ENCODE measurements at places on chromosomes 1 and 21.

- no peak for DNase-seq
Measured at GRCh38 chr21:15679630-15680029, 50.2 kb upstream of the USP25 start.

DNA sequence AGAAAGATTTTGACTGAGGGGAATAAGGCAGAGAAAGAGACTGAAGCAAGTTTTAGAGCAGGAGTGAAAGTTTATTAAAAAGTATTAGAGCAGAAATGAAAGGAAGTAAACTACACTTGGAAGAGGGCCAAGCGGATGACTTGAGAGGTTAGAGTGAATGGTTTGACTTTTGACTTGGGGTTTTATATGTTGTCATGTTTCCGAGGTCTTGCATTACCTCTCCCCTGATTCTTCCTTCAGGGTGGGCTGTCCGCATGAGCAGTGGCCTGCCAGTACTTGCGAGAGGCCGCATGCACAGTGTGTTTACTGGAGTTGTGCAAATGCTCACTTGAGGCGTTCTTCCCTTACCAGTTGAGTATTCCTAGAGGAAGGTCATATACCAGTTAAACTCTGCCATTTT, 13.0 kb upstream of the DENND2D start:
- no peak for DNase-seq

- DNase-seq: no peak
Measured at GRCh38 chr1:15939181-15940109, 36.5 kb downstream of the ZBTB17 start.

GRCh38 chr1:208921259-208921658, 662.3 kb upstream of the CAMK1G start:
- no peak for DNase-seq

GRCh38 chr1:234602334-234603220, 7.4 kb downstream of the IRF2BP2 start:
- peak; percentile 41 for DNase-seq

DNA sequence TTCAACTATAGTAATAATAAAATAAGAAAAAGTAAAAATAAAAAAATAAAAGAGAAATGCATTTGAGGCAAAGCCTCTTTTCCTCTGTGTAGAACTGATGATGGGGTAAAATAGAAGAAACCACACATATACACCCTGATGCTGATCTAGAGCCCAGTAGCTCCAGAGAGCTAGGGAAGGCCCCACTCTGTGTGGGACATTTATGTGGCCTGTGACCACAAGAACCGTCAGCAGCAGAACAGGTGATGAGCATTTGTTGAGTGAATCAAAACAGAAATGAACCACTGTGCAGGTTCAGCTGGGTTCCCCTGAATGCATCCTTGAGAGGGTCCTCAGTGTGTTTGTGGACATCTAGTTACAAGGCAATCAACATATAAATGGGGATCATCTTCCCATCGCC, 221.8 kb upstream of the HOOK1 start:
- DNase-seq: no peak

DNA sequence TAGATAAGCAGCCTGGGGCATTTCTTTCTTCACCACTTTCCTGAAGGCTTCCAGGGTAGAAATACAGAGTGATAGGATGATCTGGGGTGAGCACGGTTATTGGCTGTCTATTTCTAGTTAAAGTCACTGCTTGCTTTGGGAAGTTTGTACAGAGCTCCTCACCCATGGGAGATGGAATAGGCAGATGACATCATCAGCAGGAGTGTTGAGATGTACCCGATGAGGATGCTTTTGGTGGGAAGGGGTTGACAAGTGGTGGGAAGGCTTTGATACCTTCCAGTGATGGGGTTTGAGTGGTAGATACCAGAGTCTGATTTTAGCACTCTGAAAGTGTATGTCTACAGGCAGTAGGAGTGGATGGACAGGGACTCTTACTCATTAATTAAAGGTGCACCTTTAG, 112.6 kb downstream of the BRINP2 start:
- no peak for DNase-seq

DNA sequence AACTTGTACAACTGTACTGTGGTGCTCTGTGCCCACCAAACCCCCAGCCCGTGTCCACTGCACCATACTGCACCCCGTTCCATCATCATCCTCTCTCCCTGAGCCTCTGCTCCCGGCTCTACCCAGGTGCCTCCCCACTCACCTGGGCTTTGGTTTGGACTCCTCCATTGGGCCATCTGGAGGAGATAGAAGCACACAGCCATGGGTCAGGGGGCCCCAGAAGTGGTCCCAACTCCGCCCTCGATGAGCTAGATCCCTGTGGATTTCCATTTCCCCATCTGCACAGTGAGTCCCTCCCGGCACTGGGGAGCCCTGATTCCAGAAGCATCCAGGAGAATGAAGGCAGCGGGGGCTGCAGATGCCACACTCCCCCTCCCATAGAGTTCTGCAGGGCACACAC, 10.8 kb downstream of the TNNT2 start:
- no peak for DNase-seq

GRCh38 chr1:13652238-13652637, 47.8 kb upstream of the PRDM2 start:
- DNase-seq: no peak

DNA sequence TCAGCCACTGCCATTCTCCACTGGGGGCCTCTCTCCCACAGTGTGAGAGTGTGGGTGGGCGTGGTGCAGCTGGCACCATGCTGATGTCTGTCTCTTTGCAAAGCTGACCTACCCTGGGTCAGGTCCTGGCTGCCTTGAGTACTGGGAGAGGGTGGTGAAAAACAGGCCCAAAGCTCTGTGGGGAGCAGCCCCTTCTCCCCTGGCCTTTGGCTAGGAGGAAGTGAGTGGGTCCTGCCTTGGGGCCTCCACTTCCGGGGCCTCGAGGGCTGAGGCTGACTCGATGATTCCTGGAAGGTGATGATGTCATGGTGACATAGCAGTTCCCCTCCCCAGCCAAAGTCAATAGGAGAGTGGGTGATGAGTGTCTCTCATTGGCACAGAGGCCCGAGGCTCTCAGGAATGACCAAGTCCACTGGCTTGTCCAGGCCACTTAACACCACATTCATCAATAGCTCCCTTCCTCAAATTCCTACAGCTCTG, 53.0 kb downstream of the IER5 start:
- peak; percentile 83 for DNase-seq

DNA sequence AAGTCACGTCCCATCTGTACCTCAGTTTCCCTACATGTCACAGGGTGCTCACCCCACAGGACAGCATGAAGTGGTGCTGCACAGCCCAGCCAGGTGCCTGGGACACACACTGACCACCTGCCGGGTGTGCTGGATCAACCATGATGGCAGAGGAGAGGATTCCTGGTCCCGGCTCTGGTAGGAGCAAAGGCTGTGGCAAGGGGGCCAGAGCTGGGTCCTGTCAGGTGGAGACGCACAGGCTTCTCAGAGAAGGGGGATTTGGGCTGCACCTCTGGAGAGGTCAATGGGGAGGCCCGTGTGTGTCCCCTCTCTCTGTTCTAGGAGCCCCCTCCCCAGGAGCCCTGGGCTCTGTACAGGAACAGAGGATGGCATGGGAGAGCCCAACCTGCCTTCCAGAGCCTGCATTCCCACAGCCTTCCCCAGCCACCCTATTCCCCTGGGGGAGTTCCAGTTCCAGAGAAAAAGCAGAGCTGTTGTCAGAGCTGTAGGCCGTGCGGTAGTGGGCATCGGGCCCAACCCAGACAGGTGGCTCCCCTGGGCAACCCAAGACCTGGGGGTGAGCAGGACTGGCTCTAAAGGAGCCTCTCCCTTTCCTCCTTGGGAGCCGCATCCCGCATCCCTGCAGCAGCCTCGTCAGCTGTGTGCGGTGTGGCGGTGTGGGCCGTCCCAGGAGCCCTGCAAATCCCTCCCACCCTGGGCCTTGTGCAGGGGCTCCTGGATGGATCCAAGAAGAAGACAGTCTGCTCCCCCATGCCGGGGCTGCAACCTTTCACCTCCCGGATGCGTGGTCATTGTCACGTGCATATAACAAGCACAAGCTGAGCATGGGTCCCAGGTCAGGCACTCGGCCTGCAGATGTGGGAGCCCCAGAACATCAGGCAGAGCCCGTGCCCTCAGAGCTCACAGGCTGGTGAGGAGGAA, 2.9 kb upstream of the TFF3 start:
- no peak for DNase-seq

- DNase-seq: no peak
Measured at GRCh38 chr1:230394741-230395140, 31.4 kb downstream of the PGBD5 start.

DNA sequence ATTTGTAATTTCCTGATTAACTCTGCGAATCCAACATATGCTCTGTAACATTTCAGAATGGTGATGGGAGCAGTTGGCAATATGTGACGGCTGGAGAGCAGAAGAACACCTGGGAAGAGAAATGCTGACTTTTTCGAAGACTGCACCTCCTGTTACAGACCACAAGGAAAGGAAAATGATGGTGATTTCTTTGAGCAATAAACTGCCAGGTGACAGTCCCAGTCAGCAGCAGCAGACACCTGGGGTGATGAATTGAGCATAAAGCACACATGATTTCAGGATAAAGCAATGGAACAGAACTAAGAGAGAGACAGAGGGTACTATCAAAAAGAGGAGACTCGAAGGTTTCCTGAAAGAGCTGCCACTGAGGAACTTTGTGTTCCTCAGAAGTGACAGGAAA, 528.6 kb downstream of the NEGR1 start:
- DNase-seq: no peak

DNA sequence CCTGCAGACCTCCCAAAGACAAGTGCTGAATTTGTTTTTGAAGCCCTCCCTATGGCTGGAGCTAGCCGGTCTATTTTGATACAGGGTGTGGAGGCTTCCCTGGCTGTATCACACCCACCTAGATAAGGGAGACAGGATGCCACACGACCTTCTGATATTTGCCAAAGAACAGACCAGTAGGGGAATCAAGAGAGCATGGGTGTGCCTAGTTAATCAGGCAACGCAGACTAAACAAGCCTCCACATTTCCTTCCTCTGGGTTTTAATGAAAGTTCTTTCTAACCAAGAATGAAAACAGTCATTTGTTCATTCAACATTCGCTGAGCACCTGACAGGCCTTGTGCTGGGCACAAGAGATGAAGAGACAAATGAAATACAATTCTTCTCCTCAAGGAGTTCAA, 446.8 kb downstream of the PLPP3 start:
- no peak for DNase-seq

DNA sequence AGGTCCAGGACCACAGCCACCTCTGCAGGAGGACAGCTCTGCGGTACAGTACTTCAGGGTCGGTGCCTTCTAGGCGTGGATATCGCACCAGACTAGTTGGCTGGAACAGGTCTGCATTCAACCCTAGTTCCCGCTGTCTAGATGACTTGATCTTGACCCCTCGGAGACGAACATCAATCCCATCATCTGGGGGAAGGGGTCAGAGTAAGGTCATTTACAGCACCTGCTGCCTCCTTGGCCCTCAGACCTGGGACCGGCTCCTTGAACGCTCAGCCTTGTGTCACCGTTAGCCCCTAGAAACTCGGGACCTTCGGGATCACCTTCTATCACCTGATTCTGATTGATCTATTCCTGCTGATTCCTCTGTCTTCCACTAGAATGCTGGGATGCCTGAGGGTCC, 2.6 kb downstream of the HECTD3 start:
- DNase-seq: no peak

- DNase-seq: no peak
Measured at GRCh38 chr1:230285351-230285750, 140.8 kb downstream of the PGBD5 start.

GRCh38 chr1:102098536-102098935, 101.8 kb upstream of the OLFM3 start:
- DNase-seq: no peak

- DNase-seq: no peak
Measured at GRCh38 chr1:246573491-246573890, 7.2 kb downstream of the CNST start.

DNA sequence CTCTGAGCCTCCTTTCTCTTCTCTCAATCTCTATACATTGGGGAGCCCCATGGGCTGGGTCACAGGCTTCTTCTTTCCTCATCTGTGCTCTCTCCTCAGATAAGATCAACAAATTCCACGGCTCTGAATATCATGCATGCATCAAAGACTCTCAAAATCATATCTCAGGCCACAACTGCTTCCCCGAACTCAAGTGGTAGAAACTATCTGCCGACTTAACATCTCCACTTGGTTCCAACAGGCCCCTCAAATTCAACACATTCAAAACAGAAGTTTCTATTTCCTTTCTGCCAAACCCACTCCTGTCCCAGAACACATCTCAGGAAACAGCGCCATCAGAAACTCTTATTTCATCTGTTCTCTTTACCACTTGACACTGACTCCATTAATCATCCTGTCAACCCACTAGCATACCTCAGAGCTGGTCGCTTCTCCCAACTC, 16.7 kb downstream of the DDX59 start:
- DNase-seq: peak; percentile 20

- DNase-seq: no peak
Measured at GRCh38 chr1:92940541-92940940, 20.7 kb downstream of the DIPK1A start.

DNA sequence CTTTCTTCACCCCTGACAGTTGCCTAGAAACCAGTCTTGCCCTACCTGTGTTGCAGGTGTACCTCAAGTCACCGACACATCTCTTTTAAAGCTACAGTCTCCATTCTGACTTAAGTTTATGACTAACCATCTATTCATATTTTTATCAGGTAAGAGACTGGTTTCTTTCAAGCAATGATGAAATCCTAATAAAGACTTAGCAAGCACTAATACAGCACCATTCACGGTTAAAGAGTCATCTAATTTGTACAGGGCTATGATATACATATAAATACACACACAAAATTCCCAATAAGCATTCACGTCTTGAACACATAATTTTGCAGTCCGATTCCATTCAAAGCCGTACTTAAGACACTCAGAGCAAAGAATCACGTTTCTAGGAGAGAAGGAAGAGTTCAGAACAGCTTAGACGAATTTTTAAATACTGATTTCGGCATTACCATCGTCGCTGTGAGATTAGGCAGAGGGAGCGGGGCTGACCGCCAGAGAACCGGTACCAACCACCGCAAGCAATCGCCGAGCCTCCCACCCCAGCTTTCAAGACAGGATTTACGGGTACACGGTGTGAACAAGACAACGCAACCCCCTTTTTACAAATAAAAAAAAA, 943 bp downstream of the ERRFI1 start:
- no peak for DNase-seq

DNA sequence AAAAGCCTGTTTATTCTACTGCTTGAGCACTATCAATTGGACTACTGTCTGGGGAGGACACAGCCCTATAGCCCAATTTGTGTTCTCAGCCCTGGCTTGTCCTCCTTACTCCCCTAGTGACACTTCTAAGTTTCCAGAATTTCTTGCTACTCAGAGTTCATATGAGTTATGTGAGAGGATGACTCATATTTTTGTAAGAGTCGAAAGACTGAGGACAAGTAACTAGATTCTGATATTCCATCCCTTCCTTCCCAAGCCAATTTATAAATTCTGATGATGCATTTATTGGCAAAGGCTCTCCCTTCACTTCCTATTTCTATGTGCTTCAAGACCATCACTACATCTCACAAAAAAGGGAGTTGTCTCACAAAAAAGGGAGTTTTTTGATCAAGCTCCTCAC, 422.2 kb upstream of the DEPDC1 start:
- DNase-seq: no peak

- DNase-seq: no peak
Measured at GRCh38 chr1:198408716-198409115, 131.8 kb downstream of the ATP6V1G3 start.

GRCh38 chr1:79293611-79294010, 287.1 kb upstream of the ADGRL4 start:
- DNase-seq: no peak

GRCh38 chr1:237748171-237748960, 142.4 kb downstream of the ZP4 start:
- no peak for DNase-seq

- DNase-seq: peak; percentile 44
Measured at GRCh38 chr1:92538048-92538412, 51.3 kb upstream of the GFI1 start.

- no peak for DNase-seq
Measured at GRCh38 chr1:19049128-19049768, 92.8 kb upstream of the IFFO2 start.
